Activated CD4-positive, alpha-beta T cell treated with anti-CD3 and anti-CD28 coated beads, Interleukin-2, amount 50 U/mL, for 48 hours (primary cell): ENCODE measurements at places on chromosomes 6 and 20.

DNA sequence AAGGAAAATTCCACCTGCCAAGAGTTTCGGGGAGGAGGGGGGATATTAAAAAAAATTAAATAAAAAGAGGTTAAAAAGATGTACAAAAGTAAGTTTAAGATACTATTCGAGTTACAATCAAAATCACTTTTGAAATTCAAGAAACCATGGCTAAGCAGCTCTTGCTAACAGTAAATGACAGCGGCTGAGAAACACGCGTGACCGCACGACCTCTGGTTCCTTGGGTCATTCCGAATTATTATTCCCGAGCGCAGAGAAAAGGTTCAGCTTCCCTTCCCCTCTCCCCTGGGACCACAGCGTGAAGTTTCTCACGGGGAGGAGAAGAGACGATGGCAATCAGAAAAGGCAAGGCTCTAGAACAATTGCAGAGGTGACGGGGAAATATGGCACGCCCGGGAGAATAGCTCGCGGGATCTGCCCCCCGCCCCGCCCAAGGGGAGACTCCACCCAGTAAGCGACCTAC, 496 bp downstream of the TMEM242 start:
- DNase-seq = peak; percentile 87

GRCh38 chr6:3440911-3441310, 15.9 kb downstream of the SLC22A23 start:
- DNase-seq = no peak

DNA sequence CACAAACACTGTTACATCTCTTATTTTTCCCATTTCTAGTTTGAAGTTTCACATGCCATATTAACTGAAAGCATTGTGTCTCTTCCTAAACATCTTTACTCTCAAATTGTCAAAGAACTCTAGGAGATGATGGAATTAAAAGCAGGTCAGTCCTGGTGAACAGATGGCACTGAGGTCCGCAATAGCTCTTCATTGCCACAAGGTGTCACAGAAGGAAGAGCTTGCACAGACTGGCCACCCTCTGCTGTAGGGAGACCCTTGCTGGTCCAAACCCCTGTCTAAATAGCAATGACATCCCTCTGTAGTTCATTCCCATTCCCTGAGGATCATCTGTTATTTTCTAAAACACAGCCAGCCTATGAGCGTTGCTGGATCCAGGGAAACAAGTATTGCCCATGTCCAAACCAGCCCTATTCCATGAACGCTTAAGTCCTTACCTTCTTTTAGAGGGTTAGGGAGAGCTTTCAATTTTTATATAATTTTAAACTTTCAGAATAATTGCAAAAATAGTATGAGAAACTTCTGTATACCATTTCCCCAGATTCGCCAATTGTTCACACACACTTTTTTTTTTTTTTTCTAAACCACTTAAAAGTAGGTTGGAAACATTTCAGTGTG, 10.1 kb upstream of the HDAC2 start:
- no peak for DNase-seq

DNA sequence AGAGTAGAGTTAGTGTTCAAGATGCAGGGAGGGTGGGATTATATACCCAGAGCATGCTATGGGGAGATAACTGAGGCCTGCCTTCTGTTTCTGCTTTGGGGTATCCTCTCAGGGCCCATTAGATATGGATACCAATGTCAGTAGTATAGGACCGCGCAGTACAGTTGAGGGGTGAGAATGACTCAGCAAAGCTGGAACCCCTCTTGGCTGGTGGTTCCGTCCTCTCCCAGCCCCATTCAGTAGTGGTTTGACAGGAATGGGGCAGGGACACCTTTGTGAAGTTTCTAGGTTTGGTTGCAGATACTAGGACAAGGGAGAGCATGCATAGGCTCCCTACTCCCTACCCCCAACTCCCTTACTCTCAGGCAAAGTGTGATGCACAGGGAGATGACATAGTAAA, 47.8 kb downstream of the EIF2S2 start:
- DNase-seq = no peak

- no peak for DNase-seq
Observed at GRCh38 chr20:53381568-53382262, 211.9 kb downstream of the ZNF217 start.

GRCh38 chr6:43861212-43861894, 91.3 kb downstream of the VEGFA start:
- DNase-seq = no peak

DNA sequence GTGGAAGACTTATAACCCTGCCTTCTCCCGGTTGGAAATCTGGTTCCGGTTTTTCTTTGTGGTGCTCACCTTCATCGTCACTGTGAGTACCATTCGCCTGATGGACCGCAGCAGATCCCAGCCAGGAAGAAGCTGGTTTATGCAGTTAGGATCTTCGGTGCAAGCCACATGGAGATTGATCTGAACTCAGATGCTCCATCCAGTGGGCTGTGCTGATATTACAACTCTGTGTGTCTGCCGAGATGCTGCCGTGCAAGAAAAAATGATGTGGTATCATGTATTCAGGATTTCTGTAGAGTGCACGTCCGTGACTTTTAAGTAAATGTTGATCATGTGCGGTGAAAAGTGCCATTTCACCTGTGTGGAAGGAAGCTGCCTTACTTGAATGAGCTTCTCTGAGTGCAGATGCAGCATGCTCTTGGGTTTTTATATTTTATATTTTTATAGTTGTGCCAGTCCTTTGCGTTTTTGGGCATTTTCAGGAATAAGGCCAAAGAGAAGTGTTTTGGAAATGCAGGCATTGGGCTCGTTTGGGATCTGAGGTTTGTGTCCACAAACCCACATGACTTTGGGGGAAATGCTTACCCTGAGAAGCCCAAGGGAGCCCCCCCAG, 39.2 kb downstream of the DYNLT1 start:
- DNase-seq = peak; percentile 64

DNA sequence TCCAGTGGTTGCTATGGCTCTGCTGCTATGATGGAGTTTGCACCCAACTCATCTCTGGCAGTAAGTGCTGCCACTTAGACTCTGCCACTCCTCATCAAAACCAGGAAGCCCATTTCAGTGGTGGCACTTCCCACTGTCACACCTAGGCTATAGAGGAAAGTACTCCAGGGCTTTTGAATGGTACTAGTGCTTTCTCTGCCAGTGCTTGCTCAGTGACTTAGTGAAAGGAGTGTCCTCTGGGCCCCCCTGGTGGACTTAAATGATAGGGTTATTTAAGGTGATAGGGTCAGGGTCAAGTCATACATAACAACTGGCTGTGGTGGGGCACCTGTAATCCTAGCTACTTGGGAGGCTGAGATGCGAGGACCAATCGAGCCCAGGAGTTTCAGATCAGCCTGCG, 22.8 kb downstream of the FITM2 start:
- no peak for DNase-seq

- DNase-seq = peak; percentile 63
Observed at GRCh38 chr20:1108437-1108920, 9.9 kb upstream of the PSMF1 start.

DNA sequence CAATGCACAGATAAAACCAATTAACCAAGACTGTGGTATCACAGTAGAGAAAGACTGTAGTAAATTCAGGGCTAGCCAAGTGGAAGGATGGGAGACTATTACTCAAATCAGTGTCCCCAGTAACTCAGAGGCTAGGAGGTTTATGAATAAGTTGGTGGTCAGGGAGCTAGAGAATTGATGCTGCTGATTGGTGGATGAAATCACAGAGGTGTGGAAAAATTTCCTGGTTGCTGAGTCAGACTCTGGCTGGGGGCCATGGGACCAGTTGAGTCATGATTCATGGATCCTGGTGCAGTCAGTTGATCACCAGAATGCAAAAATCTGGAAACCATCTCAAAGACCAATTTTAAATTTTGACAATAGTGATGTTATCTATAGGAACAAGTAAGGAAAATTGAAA, 555.9 kb downstream of the C6orf118 start:
- DNase-seq = no peak

- DNase-seq = no peak
Observed at GRCh38 chr20:50242863-50243609, 52.4 kb downstream of the CEBPB start.

DNA sequence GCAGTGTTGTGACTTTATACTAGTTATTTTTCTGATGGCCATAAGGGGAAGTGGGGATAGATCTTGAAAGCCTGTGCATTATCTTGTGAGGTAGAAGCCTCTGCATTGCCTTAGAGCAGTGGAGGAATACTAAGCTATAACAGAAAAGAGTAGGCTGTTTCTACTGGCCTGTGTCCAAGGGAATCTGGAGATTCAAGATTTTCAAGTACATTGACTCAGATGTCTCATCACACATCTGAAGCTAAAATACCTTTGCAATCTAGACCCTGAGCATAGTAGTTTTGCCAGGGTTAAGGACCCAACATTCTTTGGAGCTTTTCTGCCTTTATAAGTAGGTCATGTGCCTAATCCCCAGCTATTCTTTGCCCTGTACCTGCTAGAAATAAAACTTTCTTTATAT, 272.3 kb downstream of the TENT5A start:
- no peak for DNase-seq

DNA sequence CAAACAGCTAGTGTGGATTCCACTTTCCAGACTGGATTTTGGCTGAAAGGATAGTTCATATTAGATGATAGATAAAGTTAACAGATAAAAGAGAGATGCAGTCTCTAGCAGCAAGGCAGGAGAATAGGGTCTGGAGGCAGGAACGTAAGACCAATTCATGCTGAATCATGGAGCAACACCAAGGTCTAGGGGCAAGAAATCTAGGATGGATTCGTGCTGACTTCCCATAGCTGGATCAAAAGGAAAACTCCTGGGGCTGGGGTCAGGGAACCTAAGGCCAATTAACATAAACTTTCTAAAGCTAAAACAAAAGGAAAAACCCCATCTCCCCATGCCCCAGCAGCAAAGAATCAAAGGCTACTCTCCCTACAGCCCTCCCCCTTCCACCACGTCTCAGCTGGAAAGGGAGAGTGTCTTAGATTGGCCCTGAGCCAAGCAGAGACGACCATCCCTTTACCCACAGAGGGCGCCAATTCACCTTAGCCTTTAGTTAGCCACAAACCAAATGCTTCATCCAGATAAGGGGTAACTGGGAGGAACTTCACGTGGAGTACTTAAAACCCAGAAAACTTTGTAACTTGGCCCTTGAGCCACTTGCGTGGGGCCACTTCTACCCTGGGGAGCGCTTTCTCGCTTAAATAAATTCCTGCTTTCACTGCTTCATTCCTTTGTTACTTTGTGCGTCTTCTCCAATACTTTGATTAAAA, 7.6 kb downstream of the TREM1 start:
- peak; percentile 58 for DNase-seq

GRCh38 chr6:121222656-121223055, 111.6 kb downstream of the TBC1D32 start:
- no peak for DNase-seq

DNA sequence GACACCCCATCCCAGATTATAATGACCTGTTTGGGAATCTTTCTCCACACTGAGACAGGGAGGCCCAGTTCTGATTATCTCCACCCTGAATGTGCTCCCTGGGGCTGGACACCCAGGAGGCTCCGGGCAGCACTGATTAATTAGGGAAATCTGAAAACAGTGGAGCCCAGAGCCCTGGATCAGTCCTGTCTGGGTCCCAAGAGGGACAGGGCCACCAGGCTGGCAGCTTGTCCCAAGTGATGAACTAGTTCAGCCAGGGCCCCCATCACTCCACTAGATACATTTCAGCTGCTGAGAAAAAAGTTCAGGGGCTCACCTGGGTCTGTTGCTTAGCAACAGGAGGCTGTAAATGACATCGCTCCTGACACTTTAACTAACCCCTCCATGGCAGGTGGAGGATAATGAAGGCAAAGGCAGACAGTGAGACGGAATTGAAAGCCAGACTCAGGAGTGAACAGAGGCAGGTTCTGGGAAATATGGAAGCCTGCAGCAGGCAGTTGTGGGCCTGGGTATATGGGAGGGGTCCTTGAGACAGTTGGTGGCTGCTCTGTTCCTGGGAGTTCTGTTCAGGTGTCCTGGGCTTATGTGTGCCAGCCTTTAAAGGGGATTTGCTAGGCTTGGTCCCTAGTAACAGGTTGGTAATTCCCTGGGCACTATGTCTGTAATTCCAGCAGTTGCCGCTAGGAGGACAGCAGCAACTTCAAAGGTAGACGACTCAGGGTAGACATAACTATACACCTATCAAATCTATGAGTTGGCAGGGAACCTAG, 78.3 kb upstream of the CTNNBL1 start:
- DNase-seq = peak; percentile 78

DNA sequence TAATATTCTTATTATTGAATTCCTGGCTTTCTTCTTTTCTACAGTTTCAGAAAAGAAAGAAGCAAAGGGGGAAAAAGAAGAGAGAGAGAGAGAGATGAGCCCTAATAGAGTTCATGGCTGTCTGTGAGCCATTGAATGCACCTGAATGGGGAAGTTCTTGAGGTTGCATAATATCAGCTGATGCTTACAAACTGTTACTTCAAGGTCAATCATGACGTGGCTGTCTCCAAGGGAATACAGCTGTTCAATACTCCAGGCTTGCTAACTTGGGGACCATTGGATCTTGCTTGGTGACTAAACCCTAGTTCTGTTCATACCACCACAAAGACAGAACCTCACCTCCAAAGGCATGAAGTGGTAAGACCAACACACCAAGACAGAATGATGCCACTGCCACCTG, 180.4 kb downstream of the ADGRG6 start:
- no peak for DNase-seq

DNA sequence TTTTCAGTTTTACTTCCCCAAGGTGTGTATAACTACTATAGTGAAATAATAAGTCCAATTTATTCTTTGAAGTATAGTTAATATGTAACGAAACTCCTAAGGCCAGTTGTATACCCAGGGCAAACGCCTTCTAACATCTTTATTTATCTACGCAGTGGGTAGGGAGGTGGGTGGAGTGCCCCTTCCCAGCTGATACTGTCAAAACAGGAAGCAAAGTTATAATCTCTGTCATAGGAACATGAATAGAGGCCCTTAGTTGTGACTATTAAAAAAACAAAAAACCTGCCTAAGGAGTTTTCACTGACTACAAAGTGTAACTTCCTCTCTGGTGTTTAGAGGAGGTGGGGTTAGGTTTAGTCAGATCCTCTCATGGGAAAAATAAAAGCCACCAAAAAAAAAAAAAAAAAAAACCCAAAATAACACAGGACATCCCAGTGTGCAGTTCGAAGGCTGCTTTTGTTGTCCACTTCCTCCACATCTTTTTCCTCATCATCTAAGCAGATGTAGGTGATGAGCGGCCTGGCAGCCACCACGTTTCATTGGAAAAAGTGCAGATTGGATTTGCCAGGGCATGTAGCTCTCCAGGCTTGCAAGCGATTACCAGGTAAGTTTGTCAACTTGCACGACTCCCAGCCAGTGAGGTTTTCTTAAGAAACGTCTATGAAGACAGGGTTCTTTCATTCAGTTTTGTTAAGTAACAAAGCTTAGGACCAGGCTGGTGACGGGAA, 58.7 kb downstream of the UTRN start:
- DNase-seq = no peak

GRCh38 chr6:8888468-8888867, 453.1 kb upstream of the SLC35B3 start:
- no peak for DNase-seq

DNA sequence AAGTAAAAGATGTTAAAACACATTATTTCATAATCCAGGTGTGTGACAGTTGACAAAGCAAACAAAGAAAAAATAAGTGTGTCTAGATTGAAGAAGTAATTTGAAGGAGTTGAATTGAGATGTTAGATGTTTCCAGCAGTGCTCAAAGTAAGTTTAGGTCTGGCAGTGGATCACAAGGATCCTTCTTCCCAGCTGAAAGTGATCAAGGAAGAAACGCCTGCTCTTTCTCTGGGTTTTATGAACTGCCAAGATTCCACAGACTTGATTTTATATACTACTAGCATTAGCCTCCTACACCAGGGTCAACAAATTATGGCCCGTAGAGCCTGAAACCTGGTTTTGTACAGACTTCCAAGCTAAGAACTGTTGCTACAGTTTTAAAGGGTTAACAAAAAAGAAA, 30.3 kb downstream of the STX7 start:
- DNase-seq = no peak

- no peak for DNase-seq
Observed at GRCh38 chr20:2276015-2276414, 19.8 kb upstream of the TGM3 start.

GRCh38 chr20:63344616-63345327, 16.4 kb downstream of the CHRNA4 start:
- DNase-seq = no peak
